Choroid plexus epithelial cell (primary cell): ENCODE measurements at places on chromosomes 7 and 10.

DNA sequence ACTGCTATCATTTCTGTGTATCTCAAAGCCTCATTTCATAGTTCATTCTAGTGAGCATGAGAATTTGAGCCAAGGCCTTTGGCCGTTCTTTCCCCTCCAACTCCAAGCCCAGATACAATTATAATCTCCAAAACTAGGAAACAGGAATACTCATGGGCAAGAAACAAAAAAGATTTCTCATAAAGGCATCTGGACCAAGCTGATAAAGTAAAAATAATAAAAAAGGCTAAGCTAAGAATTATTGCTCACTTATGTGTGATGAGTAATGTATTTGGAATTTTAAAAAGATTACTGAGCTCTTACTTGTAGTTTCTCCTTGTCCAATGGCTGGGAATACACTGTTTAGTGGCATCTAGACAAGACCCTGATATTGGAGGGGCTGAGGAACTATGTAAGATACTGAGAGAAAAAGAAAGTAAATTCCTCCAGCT lies 196.4 kb upstream of the POM121L12 start:
- peak; percentile 5 for DNase-seq

GRCh38 chr7:55464422-55464821 lies 99.3 kb downstream of the LANCL2 start:
- DNase-seq: no peak

DNA sequence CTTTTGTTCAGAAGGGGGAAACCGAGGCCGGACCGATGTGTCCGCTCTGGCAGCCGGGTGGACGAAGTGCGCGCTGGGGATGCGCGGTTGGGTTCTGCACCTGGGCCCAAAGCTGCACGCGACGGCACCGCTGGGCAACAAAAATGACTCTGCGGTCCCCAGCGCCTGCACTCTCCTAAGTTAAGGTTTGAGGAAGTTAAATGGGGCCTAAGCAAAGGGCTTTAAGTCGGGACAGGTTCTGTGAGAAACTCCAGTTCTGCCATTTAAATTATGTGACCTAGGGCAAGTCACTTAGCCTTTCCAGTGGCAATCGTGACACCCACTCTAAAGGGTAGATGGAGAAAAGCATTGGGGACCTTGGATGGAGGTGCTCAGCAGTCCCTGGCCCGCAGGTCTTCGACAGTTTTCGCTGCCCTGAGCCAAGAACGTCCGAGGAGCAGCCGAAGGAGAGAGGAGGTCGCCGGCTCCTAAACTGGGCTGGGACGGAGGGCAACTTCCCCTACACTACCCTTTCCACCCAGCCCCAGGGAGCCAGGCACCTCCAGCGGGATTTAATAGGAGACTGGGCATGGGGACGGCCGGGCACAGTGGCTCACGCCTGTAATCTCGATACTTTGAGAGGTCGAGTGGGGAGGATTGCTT lies 534 bp upstream of the ACBD5 start:
- DNase-seq: peak; percentile 16

GRCh38 chr10:71648933-71649320 lies 70.7 kb downstream of the C10orf105 start:
- no peak for DNase-seq

DNA sequence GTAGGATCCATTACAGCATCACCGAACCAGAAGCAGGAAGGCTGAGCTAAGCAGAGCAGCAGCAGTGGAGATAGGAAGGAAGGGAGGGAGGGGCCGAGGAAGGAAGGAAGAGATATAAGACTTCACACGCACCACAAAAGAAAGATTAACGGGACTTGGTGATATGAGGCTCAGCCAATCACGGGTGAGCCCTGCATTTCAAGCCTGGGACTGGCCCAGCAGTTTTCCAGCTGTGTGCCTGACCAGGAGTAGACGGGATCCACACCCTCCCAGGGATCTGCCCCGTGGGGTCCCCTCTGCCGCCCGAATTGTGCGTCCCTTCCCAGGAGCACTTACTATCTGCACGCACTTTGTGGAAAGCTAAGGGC lies 16.2 kb downstream of the ATG9B start:
- peak; percentile 13 for DNase-seq

DNA sequence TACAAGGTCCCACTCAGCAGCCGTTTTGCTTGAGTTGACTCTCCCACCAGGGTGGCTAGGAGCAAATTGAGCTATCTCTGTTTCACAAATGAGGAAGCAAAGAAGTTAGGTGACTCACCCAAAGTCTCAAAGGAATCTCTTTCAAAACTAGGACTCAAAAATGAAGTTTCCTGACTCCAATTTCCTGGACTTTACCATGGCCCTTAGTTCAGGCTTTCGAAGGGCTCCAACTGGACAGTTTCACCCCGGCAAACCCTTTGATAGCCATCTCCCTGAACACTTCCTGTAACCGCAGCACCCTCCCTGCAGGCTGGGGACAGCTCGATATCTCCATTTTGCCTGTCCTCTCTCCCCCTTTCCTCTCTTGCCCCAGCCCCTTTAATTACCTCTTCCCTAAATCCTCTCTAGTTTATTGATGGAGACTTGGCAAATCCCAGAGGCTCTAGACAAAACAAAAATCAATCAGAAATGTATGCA lies 4.7 kb upstream of the AFAP1L2 start:
- DNase-seq: no peak

- DNase-seq: no peak
Observed at GRCh38 chr7:33351709-33352108, 222.3 kb downstream of the BBS9 start.

- DNase-seq: no peak
Observed at GRCh38 chr7:140209866-140210609, 33.3 kb upstream of the KDM7A start.

- DNase-seq: no peak
Observed at GRCh38 chr7:155343661-155344121, 46.0 kb downstream of the INSIG1 start.

- DNase-seq: no peak
Observed at GRCh38 chr7:158101821-158102450, 485.7 kb downstream of the PTPRN2 start.

DNA sequence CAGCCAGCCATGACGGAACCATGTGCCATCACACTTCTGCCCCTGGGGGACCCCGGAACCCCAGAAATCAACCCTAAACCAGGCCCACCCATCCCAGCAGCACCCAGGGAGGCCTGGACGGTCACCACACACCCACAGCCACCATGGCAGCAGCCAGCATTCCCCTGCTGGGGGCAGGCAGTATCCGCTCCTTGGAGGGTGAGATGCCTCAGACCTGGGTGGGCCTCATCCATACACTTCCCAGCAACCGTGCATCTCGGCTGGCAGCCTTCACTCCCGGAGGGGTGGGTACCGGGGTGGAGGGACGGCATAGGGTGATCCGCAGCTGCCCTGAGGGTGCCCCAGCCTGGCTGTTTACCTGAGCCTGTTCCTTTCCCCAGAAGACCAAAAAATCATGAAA lies 69.1 kb upstream of the FAM20C start:
- DNase-seq: no peak

DNA sequence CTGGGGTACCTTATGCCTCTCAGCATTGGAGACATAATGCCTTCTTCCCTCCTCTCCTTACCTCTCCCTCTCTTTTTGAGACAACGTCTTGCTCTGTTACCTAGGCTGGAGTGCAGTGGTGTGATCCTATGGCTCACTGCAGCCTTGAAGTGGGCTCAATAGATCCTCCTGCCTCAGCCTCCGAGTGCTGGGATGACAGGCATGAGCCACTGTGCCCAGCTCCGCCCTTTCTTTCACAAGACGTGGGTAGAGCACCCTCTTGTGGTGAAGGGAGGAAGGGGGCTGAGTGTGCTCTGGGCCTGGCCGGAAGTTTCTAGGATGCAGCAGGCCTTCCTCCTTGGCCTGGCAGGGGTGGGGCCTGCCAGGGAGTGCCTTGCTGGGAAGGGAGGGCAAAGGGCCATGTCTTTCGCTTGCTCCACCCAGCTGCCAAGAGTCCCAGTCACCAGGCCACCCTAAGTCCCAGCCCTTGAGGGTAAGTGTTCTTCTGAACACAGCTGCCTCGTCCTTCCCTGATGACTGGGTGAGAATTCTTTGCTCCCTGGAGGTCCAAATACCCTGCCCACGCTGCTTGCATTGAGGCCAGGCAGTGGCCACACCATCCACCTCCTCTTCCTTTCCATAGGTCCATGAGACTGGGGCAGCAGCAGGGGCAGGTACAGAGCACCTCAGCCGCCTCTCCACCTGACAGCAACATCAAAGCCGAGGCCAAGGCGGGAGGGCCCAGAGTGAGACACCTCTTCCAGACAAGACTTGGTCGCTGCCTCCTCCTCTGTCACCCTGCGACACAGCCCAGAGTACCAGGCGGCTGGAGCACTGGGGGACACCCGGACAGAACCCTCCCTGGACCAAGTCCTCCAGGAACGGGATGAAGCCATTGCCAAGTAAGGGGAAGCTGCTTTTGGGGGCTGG lies 3.7 kb downstream of the ABHD11 start:
- DNase-seq: peak; percentile 84

GRCh38 chr7:114856625-114857024 lies 65.3 kb upstream of the MDFIC start:
- DNase-seq: no peak

GRCh38 chr10:110006358-110007160 lies 1.2 kb upstream of the ADD3 start:
- peak; percentile 64 for DNase-seq

GRCh38 chr10:49508654-49509053 lies 30.3 kb downstream of the ERCC6 start:
- DNase-seq: no peak

- DNase-seq: no peak
Observed at GRCh38 chr10:125687507-125688185, 4.7 kb upstream of the TEX36 start.

DNA sequence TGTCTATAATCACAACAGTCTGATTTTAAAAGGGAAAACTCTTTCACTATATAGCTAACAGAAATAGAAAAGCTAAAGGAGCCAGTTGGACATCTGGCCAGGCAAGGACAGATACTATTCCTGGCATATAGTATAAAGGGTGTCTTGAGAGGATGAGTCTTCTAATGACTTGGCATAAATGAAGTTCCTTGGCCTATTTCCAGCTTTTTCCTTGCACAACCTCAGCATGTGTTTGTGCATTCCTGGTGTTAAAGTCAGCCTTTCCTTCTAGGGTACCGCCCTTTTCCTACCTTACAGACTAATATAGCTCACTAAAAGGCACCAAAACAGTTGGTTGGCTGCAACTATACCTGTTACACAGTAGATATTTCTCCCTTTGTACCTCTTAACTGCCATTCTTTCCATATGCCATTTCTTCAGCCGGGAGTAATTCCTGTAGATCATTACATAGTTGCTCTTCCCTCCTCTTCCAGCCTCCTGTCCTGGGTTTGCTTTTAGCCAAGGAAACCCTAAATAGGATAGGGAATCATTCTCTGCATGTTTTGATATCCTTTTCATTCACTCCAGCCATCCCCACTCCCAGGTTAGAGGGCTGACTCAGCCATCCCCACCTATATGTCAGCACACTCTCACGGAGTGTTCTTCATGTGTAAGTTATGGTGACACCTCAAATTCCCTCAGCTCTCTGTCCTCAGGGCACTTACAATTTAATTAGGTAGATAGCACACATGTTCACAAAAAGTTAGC lies 102.1 kb upstream of the MDFIC start:
- peak; percentile 98 for DNase-seq

DNA sequence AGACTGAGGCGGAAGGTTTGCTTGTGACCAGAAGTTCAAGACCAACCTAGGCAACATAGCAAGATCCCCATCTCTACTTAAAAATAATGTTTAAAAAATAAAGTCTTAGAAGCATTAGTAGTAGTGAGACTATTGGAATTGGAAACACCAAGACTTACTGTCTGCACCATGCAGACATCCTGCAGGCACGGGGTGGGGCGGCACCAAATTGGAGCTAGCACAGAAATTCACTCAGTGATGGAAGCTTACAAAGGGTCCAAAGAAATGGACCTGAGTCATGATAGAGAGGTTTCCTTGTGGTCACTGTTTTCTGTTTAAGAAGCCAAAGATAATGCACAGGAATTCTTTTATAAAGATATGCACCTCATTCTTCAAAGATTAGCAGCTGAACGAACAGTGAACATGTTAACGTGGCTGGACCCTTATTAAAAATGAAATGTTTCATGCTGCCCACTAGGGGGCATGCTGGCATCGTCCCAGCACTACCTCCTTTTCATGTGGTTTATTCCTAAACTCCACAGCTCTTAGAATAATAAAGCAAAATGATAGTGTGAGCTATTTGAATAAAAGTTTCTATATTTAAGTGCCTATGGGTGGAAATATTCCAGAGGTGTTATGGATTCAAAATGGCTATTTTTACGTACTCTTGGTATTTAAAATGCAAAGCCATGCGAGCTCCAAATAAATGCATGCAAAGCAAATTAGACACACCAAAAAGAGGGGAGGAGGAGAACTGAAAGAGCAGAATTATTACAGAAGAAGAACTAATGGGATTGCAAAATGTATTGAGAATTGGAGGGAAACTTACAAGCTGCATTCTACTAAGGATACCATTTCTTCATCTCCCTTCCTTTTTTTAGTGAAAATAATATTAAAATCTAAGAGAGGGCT lies 28.6 kb downstream of the PDSS1 start:
- peak; percentile 85 for DNase-seq

- no peak for DNase-seq
Observed at GRCh38 chr7:77561352-77561751, 24.3 kb downstream of the PTPN12 start.

GRCh38 chr10:3136336-3136735 lies 36.2 kb downstream of the PITRM1 start:
- no peak for DNase-seq

DNA sequence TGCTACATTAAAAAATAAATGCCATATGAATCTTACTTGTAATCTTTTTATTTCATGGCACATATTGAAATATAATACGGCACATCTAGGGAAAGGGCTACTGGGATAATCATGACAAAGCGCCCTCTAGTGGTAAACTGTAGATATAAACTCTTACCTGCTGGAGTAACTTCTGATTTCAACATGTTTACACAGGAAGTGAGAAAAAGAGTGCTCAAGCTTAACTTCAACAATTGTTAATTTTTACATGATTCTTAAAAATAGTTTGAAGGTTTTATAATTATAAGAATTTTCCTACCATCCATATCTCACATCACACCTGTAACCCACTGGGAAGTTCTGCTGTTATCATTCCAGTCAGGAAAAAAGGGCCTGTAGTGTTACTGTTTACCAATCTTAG lies 2.0 kb upstream of the HEPACAM2 start:
- peak; percentile 81 for DNase-seq

DNA sequence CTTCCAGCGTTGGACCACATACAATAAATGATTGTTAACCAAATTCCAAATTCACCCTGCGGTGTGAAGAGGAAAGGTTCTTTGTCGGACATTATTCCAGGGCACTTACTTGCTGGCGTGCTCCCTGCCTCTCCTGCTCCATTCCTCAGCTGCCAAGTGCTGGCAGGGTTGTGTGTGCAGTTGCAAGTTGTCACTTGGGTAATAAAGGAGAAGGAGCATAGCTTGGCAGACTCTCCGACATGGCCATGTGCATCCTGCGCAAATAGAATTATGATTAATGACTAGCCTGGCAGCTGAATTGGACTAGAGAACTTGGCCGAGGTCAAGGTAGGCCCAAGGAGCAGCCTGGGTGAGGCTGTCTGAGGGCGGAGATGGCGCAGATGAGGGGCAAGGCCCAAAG lies 92.3 kb upstream of the ELMO1 start:
- no peak for DNase-seq

- DNase-seq: no peak
Observed at GRCh38 chr7:16524332-16524731, 2.3 kb upstream of the LRRC72 start.
